Anterior cingulate cortex (tissue), 58 donors: ENCODE measurements at places on chromosomes 3 and 15.

DNA sequence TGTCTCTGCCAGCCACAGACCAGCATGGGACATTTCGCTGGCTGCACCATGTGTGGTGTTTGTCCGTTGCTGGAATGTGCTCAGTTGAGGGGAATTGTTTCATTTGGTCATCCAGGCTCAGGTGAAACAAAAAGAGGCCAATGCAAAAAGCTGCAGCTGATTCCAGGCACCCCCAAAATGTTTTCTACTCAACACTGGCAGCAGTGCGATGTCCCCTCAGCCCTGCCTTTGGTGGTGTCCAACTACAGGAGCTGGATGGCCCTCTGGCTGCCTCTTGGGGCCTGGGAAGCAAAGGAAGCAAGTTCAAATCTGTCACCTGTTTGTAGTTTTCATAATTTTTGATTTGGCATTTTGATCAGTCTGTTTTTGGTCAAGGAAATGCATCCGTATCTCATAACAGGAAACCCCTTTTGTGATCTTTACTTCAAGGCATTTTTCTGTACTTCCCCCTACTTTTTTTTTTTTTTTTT, 141.8 kb downstream of the EEFSEC start:
- no peak for DNase-seq

- DNase-seq, result no peak
Measured at GRCh38 chr3:137282871-137283270, 325.1 kb downstream of the IL20RB start.

DNA sequence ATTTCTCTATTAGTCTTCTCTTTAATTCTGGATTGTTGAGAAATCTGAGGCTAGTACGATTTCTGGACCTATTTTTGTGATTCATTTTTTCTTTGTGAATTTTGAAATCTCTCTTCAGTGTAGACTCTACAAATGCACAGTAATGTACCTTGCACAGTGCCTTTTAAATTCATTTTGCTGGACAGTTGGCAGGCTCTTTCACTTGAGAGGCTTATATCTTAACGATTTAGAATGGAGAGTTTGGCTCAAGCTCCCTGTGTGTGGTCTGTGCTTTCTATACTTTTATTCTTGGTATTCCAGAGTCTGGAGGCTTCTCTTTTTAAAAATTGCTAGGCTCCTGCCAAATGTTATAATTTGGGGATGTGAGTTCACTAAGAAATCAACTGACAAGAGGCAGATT, 8.8 kb downstream of the CRYBG3 start:
- DNase-seq, result no peak

- DNase-seq, result no peak
Measured at GRCh38 chr3:184562878-184563560, 1.4 kb downstream of the EPHB3 start.

GRCh38 chr3:32733631-32734229, 48.7 kb downstream of the CNOT10 start:
- DNase-seq, result no peak

DNA sequence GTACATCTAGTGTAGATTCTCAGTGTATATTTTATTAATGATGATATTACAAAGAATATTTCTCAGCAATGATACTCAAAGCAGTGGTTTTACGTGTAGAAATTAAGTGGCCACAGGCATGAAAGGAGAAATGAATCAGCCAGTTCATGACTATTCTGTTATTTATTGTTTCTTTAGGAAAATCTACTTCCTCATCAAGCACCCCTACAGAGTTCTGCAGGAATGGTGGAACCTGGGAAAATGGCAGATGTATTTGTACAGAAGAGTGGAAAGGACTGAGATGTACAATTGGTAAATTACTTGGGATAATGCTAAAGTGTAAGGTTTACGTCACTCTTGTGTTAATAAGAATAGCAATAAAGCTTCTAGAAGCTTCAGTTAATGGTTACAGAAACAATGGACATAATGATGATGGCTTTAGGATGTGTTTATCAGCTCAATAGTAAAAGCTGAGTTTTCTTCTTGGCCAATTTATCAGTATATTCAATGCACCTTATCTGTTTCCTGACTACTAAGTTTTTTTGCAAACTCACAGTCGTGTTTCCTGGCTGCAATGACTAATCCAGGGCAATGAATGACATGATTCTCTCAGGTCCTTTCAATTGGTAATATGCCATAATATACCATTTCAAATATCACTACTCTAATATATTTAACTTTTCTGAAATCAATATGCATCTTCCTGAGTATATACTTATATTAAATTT, 20.2 kb downstream of the ADGRG7 start:
- no peak for DNase-seq

GRCh38 chr3:80807577-80807976, 953.9 kb downstream of the GBE1 start:
- no peak for DNase-seq

GRCh38 chr3:141240687-141241615, 9.3 kb downstream of the PXYLP1 start:
- no peak for DNase-seq

DNA sequence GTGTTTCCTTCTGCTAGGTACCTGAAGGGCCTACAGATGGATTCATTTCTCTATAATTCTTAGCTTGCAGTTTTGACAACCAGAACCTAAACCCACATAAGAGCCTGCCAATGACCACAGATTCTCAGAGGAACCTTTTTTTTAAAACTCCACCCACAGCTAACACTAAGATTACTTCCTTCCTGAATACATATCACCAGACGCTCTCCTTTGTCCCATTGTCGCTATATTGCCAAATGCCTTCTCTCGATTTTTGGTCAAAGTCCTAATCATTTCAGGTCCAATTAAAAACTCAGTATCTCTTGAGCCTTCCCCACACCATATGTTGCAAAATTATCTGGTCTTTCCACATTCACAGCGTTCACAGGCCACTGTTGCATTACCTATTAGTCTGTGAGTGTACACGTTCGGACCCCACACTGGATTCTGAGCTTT, 12.4 kb downstream of the ZNF710 start:
- no peak for DNase-seq

DNA sequence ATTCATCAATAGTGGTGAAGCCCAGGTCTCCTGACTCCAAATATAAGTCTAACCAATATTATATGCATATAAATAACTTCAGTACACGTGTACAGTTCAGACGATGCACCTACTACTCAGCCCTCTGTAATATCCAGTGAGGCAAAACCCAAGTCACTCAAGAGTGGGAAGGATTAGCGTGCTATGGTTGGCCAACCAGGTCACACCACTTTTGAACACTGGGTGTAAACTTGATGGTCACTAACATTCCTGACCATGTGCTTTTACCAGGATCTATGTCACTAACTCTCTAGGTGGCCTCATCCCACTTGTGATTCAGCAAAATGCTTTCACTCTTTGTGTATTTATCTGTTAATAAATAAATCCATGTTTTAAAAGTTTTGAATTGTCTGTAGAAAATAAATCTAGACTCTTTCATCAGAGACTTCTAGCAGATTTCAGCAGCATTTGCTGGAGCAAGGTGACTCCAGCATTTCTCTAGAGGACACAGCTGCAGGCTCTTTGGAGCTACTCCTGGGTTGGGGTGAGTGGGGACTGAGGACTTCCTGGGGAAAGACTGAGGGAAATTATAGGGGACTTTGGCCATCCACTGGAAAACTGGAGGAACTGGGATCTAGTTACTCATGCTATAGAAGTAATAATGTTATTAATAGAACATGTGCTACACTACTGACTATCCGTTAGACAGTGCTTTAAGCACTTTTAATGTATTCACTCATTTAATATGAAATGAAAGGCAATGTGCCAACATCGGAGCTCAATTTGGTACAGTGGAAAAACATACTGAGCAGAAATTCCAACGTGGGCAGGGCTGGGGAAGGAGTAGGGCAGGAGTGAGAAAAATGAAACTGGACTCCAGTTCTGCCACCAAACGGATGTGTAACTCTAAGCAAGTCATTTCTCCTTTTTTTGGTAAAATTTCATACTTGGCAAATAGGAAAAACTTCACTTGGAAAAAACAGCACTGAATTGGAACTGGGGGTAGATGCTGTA, 97.9 kb downstream of the RORA start:
- no peak for DNase-seq

GRCh38 chr15:68318008-68318835, 40.7 kb downstream of the FEM1B start:
- DNase-seq, result no peak

GRCh38 chr15:44726568-44727484, 9.5 kb upstream of the TRIM69 start:
- DNase-seq, result no peak

DNA sequence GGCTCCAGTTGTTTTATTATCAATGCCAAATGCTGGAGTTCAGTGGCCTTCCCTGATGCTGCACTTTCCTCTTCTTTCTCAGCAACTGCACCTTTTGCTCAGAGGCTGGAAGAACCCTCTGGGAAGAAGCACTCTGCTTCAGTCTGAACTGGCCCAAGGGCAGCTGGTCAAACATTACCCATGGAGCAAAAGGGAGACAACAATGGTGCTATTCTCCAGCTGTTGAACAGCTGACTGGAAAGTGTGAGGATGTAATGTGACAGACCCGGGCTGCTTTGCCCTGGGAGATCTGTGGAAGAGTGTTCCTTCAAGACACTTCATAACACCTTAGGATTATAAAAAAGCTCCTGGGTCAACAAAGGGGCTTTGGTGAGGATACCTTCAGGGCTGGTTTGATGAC, 84.9 kb downstream of the EPHB1 start:
- DNase-seq, result peak; percentile 53

GRCh38 chr15:98773616-98774015, 125.3 kb downstream of the IGF1R start:
- DNase-seq, result no peak

GRCh38 chr3:141227752-141228151, 3.9 kb upstream of the PXYLP1 start:
- DNase-seq, result no peak

DNA sequence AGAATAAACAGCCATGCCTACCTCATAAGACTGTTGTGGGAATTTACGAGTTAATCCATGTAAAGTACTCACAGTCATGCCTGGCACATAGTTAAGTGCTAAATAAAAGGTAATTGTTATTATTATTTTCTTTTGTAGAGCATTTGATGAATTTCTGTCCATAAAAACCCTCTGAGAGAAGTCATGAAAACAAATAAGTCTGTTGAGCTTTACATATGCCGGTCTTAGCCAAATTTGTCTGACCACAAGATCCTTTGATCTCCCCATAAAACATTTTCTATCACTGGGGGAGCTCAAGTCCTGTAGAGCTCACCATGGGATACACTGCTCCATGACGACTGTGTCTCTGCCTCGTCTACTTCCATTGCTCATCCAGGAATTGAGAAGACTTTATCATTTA, 114.0 kb downstream of the MAGI1 start:
- no peak for DNase-seq

GRCh38 chr3:35417080-35417479, 222.2 kb upstream of the ARPP21 start:
- no peak for DNase-seq

DNA sequence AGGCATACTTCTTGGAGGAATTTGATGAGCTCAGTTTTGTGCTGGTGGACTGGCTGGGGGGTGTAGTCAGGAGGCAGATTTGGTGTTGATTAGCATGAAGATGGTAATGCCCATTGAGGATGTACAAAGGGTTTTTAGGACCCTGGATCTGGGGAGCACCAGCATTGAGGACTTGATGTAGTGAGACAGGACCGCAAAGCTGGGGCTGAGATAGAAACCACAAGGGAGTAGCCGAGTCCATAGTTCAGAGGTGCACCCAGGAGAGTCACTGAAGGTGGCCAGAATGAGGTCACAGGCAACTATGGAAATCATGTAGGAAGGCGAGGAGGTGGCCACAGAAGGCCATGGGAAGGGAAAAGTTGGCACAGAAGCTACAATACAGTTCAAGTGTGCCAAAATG, 2.7 kb upstream of the CDC25A start:
- no peak for DNase-seq

GRCh38 chr3:130557336-130558035, 40.5 kb downstream of the COL6A6 start:
- DNase-seq, result no peak

- DNase-seq, result no peak
Measured at GRCh38 chr3:53740956-53741355, 105.3 kb downstream of the CHDH start.

- no peak for DNase-seq
Measured at GRCh38 chr3:150762662-150763121, 277 bp downstream of the SIAH2 start.

DNA sequence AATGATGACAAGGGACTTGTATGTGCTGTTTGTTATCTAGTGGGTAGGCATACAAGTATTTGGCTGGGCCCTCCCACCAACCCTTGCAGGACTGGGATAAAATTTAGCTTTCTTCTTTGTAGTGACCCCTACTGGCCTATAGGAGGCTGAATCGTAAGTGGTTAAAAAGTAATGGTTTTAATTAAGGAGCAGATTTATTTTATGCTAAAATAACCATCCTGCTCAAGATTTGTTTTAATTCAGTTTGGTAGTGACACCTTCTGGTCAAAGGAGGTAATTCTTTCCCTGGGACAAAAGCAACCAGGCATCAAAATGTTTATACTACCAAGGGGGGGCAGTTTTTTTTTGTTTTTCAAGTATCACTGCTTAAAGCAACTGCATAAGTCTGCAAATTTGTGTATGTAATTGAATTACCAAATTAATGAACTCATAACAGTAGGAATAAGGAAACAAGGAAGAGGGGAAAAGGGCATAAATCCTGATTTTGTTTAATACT, 70.7 kb downstream of the TOP2B start:
- no peak for DNase-seq

DNA sequence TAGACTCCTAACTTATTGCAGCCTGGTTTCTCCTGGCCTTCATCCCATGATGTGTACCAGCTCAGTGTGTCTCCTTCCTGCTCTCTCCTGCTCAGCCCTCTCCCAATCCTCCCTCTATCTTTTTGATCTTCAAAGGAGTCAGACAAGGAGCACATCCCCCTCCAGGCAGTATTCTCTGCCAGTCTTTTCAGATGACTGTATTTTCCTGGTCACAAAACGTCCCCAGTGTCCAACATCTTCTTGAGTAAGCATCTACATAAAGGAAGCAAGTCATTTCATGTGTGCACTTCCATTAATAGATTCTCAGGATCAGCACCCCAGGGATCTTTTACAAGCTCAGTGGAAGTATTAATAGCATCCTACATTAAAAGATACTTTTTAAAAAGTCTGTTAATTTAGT, 148.9 kb upstream of the THBS1 start:
- no peak for DNase-seq

DNA sequence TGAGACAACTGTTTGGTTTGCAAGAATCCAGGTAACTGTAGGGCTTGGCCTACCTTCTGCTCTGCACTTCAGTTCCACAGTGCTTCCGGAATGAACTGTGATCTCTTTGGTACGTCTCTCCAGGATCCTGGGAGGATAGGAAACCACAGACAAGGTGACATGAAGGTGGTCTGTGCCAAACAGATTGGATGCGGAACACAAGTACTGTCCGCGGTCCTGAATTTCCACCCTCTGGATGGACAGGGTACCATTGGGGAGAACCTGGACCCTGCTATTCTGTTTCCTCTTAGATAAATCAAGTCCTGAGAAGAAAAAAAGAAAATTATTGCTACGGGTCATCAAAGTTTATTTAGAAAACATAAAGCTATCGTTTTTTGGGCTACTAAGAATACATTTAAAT, 17.3 kb downstream of the IGSF10 start:
- DNase-seq, result no peak

- no peak for DNase-seq
Measured at GRCh38 chr3:157160658-157161424, 894 bp upstream of the CCNL1 start.

GRCh38 chr15:52019394-52020220, 588 bp downstream of the MAPK6 start:
- DNase-seq, result peak; percentile 82

GRCh38 chr3:99925584-99926230, 108.0 kb downstream of the CMSS1 start:
- no peak for DNase-seq
